Head of caudate nucleus (tissue), 42 donors: ENCODE measurements at places on chromosomes 1 and 21.

GRCh38 chr1:26780344-26780957 is 7.3 kb upstream of the PIGV start:
- no peak for DNase-seq

DNA sequence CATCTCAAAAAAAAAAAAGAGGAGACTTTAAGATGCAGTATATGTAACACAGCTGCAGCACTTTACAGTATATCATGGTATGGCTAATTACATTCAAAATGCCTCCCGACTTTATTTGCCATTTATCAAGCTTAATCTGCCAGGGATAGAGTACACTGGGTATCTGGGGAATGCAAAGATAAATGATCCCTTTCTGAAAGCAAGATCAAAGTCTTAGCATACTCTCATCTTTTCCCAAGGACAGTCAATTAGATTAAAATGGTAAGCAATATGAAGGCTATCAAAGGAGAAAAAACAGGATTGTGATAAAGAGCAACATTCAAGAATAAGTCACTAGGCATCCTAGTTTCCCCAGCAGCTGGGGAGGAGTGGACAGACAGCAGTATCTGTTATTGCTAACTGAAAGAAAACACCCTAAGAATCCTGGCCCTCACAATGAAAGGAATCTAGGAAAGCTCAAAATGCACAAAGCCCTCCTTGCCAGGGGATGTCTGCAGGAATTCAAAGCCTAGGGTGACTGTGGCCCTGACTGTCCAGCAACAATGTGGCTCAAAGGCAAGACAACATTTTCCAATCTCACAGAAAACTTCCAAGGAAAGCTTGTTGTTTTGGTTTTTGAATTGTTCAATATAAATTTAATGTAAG is 56.7 kb upstream of the RAP1GAP start:
- DNase-seq = no peak

GRCh38 chr1:163661391-163661790 is 339.6 kb downstream of the NUF2 start:
- peak; percentile 18 for DNase-seq

DNA sequence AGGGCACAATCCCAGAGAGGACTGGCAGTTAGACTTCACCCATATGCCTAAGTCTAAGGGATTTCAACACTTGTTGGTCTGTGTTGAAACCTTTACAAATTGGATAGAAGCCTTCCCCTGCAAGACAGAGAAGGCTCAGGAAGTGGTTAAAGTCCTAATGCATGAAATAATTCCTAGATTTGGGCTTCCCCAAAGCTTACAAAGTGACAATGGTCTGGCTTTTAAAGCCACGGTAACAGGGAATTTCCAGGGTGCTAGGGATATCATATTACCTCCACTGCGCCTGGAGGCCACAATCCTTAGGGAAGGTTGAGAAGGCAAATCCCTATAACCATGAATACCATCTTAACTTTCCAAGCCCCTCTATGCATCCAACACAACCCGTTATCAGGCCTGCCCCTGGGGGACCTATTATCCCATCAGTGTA is 3.3 kb upstream of the FMO4 start:
- DNase-seq = no peak

GRCh38 chr1:97412166-97412565 is 508.7 kb downstream of the DPYD start:
- no peak for DNase-seq

GRCh38 chr1:14980621-14981218 is 172.8 kb upstream of the TMEM51 start:
- peak; percentile 49 for DNase-seq

- DNase-seq = no peak
These were observed 76.2 kb downstream of the ZNF648 start for GRCh38 chr1:181985281-181985680.

DNA sequence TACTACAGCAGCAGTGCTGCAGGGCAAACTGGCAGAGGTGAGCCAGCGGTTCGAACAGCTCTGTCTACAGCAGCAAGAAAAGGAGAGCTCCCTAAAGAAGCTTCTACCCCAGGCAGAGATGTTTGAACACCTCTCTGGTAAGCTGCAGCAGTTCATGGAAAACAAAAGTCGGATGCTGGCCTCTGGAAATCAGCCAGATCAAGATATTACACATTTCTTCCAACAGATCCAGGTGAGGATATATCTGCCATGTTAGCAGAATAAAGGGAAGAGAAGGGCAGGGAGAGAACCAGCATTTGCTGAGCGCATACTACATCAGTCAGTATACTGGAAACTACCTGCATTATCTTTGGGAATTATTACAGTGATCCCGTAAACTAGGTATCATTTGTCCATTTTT is 130.0 kb upstream of the BMP8A start:
- DNase-seq = no peak

- DNase-seq = no peak
These were observed 84.2 kb downstream of the SPATA46 start for GRCh38 chr1:162292422-162292849.

DNA sequence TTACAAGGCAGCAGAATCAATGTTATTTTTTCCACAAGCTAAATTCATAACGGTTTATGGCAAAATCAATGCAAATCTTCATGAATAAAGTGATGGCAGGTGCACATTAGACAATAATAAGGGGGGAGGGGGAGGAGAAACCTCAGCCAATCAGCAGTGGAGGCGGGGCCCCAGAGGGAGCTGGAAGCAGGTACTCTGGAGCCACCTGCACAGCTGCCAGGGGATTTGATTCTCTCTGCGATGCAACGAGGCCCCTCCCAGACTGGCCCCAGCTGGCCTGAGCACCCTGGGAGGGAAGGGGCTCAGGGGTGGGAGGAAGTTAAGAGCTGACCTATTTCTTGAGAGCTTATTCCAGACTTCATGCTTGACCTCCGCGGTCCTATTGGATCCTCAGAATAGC is 127.8 kb upstream of the IGSF21 start:
- no peak for DNase-seq

DNA sequence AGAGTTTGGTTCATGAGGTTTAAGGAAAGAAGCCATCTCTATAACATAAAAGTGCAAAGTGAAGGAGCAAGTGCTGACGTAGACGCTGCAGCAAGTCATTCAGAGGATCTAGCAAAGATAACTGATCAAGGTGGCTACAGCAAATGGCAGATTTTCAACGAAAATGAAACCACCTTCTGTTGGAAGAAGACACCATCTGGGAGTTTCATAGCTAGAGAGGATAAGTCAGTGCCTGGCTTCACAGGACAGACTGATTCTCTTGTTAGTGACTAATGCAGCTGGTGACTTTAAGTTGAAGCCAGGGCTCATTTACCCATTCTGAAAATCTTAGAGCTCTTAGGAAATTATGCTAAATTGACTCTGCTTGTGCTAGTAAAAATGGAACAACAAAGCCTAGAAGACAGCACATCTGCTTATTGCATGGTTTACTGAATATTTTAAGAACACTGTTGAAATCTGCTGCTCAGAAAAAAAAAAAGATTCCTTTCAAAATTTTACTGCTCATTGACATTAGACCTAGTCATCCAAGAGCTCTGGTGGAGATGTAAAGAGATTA is 10.5 kb downstream of the MAEL start:
- DNase-seq = no peak

DNA sequence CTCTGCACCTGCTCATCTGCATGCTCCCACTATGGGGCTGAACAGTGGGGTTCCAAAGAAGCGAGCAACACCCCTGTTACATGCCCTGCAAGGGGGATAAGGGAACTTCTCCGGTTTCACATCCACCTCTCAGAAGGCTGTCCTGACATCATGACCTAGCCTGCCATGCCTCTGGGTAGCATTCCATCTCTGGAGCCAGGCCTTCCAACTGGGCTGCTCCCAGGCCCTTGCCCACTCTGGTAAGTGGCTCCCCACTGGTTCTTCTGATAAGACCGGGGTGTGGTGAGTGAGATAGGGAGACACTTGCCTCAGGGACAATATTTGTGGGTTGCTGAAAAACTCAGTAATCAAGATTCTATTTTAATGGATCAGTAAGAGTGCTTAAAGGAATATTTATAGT is 57.8 kb downstream of the KCNJ15 start:
- no peak for DNase-seq

GRCh38 chr1:246213502-246213901 is 293.6 kb downstream of the SMYD3 start:
- DNase-seq = no peak

DNA sequence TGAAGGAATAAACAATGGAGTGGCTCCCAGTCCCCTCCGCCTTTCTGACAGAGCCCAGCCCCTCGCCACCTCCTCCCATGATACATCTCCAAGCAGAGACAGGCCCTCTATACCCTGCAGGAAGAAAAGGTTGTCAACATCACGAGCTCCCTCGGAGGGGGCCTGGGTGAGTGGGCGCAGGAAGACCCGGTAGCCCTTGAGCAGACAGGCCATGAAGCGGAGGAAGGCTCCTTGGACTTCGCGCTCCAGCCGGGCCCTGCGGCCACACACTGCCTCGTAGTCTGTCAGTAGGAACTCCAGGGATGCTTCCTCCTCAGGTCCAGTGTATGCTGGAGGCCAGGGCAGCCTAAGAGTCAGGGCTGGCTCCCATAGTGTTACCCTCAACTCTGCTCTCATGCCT is 7.0 kb downstream of the DENND4B start:
- DNase-seq = no peak

GRCh38 chr1:61318319-61319125 is 236.2 kb downstream of the NFIA start:
- DNase-seq = no peak

GRCh38 chr1:228404107-228404720 is 2.4 kb downstream of the TRIM11 start:
- no peak for DNase-seq

DNA sequence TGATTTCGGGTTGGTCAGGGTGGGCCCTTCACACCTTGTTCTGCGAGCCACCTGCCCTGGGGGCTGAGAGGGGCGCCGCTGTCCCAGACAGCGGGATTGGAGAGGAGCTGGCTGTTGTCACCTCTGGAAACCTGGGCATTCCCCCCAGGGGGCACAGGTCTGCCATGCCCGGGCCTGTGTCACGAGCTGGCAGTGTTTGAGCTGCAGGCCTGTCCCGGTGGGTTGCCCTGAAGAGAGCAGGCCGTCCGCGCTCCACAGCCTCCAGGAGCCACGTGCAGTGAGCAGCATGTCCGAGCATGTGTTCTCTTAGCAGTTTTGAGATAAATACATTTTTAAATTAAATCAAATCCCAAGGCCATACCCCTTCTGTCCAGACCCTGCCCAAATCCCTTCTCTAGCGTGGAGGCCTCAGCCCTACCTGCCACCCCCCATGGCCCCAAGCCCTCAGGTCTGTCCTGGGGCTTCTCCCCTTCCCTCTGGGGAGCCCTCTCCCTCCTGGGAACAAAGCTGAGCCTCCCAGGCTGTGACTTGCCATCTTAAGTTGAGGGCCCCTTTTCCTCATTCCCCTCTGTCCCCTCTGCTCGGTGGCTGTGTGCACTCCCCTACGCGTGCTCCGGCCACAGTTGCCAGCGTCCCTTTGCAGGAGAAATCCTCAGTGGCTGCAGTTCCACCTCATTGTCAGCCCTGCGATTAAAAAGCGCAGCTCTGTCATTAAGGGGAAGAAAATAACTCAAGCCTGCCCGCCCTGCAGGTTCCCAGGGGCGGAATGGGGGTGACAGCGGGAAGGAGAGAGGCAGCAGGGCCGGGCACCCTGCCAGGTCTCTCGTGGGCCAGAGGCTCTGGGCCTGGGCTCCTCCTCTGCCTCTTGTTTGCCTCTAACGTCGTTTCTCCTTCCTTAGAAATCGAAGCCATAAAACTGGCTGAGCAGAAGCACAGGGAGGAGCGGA is 26.6 kb downstream of the SLX9 start:
- peak; percentile 57 for DNase-seq

DNA sequence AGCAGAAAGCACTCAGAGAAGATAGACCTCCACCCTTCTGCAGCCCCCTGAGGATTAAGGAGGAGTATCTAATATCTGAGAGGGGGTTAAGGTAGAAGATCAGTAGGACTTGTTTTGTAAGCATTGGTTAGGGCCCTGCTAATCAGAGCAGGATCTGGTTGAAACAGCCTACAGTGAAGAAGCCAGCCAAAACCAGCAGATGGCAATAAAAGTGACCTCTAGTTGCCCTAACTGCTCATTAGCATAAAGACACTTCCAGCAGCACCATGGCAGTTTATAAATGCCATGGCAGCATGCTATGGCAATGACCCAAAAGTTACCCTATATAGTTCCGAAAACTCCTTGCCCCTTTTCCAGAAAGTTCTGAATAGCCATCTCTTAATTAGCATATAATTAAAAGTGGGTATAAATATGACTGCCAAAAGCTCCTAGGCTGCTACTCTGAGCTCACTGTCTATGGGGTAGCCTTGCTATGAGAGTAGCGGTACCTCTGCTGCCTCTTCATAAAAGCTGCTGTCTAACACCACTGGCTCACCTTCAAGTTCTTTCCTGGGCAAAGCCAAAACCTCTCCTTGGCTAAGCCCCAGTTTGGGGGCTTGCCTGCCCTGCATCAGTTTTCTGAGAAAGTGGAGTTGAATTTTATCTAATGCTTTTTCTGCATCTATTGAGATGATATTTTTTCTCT is 254.2 kb downstream of the PAPPA2 start:
- DNase-seq = no peak

DNA sequence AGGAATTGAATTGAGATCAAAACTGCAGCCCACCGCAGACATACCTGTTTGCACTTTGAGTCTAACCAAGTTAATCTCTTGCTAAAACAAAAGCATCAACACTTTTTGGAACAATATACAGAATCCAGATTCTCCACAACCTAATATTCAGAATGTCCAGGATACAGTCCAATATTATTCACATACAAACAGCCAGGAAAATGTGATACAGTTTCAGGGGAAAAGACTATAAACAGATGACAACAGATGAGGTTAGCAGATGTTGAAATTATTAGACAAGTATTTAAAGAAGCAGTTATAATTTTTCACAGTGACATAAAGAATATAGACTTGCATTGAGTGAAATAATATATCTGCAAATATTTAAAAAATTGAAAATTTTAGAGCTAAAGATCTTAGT is 678.1 kb upstream of the CXADR start:
- DNase-seq = no peak

GRCh38 chr1:161998811-161999210 is 24.9 kb downstream of the OLFML2B start:
- DNase-seq = no peak

- no peak for DNase-seq
These were observed 58.0 kb downstream of the SDCCAG8 start for GRCh38 chr1:243313635-243314536.

GRCh38 chr1:180994262-180994661 is 28.4 kb downstream of the STX6 start:
- no peak for DNase-seq

DNA sequence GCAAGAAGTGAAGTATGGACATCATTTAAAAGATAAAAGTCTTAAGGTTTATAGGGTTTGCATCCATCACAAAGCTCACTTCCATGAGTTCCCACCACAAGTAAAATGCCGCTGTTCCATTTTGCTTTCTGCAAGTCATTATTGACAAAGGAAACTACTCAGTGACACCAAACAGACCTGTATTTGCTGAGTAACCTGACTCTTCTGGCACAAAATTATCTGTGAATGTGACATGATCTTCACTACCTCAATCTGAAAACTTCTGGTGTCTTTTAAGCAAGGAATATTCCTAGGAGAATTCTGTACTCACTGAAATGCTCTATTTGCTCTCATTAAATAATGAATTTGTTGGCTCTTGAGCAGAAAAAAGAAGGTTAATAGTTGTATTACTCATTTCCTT is 1077.4 kb upstream of the ADGRL4 start:
- DNase-seq = no peak
